ENCODE measurements at places on chromosomes 2 and 18. TPM values are rescaled to one million over a fixed set of nuclear protein-coding genes. Genes with fewer than 3 reads are reported as not detected.

Gene MAP2
- under 0.01 TPM for total RNA-seq

Gene FLACC1
- 0.27 TPM for total RNA-seq

Gene EMILIN2
- 24.0 TPM for total RNA-seq

Gene FHOD3
- total RNA-seq, result not detected

Gene CTAGE1
- total RNA-seq, result not detected

Gene NT5C1B
- not detected for total RNA-seq

Gene GCG
- not detected for total RNA-seq

Gene LCT
- total RNA-seq, result 0.27 TPM

Gene SKOR2
- not detected for total RNA-seq

Gene KCNK3
- under 0.01 TPM for total RNA-seq

Gene COL6A3
- 0.54 TPM for total RNA-seq

Gene LINC00305
- total RNA-seq, result not detected

Gene SNORC
- total RNA-seq, result 0.54 TPM

Gene PPP1CB
- 70.0 TPM for total RNA-seq

Gene SLC9A4
- total RNA-seq, result not detected

Gene BCL11A
- total RNA-seq, result 65.4 TPM

Gene CFAP221
- total RNA-seq, result not detected

Gene LONRF2
- 0.54 TPM for total RNA-seq

Gene UGT1A3
- total RNA-seq, result not detected

Gene KCNJ13
- total RNA-seq, result not detected

Gene SERPINB11
- total RNA-seq, result not detected

Gene ALK
- under 0.01 TPM for total RNA-seq

Gene HOXD1
- not detected for total RNA-seq

Gene CNGA3
- total RNA-seq, result not detected

Gene SPATA3
- total RNA-seq, result not detected

Gene OR6B2
- total RNA-seq, result not detected

Gene EMILIN1
- 31.2 TPM for total RNA-seq

Gene RGPD5
- 44.7 TPM for total RNA-seq

Gene FIGN
- under 0.01 TPM for total RNA-seq
